ENCODE measurements at places on chromosomes 2 and 18.

DNA sequence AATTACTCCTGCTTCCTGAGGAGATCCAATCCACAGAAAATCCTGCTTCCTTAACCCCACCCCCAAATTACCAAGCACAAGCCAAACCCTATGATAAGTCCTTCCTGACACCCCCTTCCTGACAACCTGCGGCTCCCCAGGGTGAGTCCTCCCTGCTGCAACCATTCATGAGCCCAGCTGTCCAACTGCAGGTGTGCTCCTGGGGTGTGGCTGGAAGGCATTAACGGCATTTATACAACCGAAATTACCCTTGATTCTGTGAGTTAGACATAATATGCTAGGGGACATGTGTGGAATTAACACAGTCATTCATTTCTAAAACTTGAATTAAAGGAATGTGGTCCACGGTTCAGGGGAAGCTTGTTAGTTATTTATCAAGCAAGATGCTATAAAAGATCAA, 119.0 kb upstream of the ALKAL2 start:
- no peak for DNase-seq

- no peak for DNase-seq
These were observed 1023.6 kb downstream of the TMEM182 start for GRCh38 chr2:103785432-103785831.

DNA sequence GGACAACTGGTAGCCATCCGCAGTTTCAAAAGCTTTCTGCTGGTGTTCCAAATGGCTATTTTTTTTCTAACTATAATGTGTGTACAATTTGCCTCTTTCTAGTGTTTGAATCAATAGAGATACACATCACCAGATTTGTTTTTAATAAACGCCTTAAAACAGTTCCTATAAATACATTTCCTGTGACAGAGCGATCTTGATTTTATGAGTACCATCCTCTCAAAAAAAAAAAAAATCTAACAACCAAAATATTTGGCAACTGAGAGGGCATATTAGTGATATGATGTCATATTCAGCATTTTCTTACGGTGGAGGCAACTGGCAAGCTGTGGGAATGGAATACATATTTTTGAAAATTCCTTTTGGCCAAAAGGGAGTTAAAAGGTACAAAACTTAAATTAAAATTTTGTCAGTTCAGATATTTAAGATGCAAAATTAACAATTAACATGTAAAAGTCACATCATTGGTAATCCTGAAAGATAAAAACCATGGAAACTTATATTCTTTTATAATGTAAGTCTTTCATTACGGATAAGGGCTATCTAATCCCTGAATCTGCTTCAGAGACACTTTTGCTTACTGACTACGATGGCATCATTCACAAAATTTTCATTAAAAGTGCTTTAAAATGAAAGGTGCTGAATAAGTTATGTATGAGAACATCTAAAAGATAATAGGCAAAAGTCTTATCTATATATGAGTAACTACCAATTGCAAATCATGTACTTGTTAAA, 268.4 kb downstream of the TCF4 start:
- no peak for DNase-seq

DNA sequence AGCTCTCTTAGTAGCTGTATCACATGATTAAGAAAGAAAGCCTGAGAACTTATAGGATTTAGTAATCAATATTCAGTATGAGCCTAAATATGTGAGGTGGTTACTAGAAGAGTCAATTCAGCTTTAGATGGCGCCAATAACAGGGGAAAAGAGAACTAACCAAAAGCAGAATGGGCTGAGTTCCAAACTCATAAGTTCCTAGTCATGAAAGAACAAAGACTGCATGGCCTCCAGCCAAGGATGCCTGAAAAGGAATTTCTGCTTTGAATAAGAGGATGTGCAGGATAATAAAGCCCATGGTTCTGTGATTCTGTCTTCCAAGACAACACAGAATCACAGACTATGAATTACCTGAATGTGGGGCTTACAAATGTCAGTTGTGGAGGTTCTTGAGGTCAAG, 196.5 kb downstream of the SATB2 start:
- DNase-seq: no peak

- DNase-seq: peak; percentile 55
These were observed 785.2 kb upstream of the GYPC start for GRCh38 chr2:125870746-125871145.

GRCh38 chr2:177073611-177074010, 139.0 kb upstream of the HNRNPA3 start:
- no peak for DNase-seq

- DNase-seq: no peak
These were observed 75.2 kb downstream of the ASXL3 start for GRCh38 chr18:33653231-33653630.

- DNase-seq: no peak
These were observed 402.9 kb downstream of the TNS1 start for GRCh38 chr2:217599906-217600305.

DNA sequence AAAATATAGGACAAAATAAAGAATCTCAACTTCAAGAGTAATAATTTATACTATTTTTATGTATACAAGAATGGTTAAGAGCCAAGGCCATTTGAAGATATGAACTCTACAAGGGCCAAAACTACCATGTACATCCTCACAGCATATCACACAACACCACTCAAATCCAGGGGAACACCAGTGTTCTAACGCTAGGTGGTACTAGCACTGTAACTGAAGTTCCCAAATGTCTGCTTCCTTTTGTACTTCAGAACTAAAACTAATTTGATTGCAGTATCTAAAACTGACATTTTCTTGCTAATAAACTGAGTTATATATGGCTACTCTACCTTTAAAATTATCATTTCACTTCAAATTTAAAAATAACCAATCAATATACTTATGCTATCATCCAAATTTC, 47.0 kb downstream of the REV1 start:
- DNase-seq: no peak

- peak; percentile 1 for DNase-seq
These were observed 157.2 kb downstream of the FMNL2 start for GRCh38 chr2:152492131-152492530.

DNA sequence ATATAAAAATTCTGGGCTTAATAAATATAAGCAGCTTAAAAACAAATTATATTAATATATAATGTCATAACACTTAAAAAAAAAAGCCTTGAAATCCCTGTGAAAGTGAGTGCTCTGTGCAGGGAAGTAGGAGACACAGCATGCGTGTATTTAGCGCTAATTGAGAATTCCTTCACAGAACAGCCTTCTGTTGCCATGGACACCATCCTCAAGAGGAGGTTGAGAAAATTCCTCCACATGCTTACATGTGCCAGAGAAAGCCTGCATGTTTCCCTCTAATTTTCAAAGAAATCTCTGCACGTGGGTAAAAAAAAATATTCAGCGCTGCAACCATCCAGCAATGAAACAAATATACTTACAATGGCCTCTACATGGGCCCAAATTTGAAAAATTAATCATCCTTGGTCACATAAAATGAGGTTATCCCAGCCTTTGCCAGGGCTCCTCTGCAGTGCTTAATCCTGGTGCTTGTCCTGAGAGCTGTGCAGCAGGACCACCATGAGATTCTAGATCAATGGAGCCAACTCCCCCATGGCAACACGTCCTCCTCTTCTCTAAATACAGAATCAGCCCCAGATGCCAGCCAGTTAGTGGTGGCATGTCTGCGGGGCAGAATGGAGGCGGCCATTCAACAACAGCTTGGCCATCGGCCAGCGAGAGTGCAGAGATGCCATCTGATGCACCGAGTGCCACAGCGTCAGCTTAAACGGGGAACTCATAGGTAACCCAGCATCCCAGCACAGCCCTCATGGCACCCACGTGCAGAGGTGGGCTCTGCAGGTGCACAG, 228.0 kb downstream of the MYT1L start:
- DNase-seq: no peak

GRCh38 chr18:8803957-8804356, 98.6 kb downstream of the MTCL1 start:
- no peak for DNase-seq

GRCh38 chr2:133680343-133681049, 112.2 kb upstream of the NCKAP5 start:
- DNase-seq: no peak

DNA sequence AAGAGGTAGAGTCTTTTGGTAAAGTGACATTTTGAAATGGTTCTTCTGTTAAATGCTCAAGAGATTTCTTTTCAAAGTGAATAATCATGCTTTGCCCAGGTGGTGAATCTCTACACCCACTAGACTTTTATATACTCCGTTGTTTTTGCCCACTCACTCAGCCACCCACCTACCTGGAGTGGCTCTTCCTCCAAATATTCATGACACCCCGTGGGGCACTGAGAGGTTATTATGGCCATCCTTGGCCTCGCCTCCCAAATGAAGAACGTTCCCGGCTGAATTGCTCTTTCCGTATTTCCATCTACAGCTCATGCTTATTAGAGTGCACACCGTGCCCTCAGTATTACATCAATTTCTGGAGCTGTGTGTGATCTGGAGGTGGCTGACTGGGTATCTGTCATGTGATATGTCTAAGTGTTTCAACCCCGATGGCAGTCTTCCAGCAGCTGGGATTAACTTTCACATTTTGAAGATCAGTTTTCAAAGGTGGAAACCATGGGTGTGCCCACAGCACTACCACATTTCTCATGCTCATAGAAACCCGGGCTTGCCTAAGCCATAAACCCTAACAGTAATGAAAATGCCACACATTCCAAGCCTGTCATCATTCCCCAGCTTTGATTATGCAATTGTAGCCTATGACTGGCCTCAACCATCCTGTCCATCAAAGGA, 406.6 kb upstream of the MMADHC start:
- DNase-seq: no peak

GRCh38 chr18:8229040-8229439, 380.2 kb upstream of the RAB12 start:
- no peak for DNase-seq

All from islet precursor cell (in vitro differentiated cells).